ENCODE measurements at places on chromosomes 5 and 9.

DNA sequence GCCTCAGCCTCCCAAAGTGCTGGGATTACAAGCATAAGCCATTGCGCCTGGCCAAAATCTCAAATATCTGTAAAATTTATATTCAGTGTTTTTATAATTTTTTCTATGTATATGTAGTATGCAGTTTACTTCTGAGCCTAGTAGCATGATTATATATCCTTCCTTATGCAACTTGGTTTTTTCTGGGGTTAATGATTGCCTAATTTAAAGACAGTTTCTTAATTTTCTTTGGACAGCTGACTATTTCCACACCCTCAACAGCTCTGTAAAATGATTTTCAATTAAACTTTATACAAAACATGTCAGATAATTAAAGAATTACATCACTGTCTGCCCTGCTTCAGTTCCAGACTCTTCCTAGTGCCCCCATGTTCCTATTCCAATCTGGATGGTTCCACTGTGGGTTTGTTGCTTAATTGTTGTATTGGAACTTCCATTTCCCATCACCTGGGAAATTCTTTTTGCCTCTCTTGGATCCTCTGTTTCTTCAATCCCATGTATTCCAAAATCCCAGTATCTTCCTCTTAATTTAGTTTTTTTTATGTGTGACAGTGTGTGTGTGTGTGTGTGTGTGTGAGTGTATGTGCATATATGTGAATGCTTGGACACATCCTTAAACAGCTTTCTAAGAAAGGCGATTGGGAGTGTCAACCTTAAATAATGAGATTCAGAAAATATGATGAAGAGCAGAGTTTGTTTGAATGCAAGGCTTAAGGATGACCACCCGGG is 53.2 kb downstream of the C5orf22 start:
- DNase-seq: no peak

- no peak for DNase-seq
Observed at GRCh38 chr9:112176524-112176923, 1.4 kb upstream of the SUSD1 start.

- DNase-seq: no peak
Observed at GRCh38 chr9:84996029-84996428, 326.5 kb downstream of the NTRK2 start.

DNA sequence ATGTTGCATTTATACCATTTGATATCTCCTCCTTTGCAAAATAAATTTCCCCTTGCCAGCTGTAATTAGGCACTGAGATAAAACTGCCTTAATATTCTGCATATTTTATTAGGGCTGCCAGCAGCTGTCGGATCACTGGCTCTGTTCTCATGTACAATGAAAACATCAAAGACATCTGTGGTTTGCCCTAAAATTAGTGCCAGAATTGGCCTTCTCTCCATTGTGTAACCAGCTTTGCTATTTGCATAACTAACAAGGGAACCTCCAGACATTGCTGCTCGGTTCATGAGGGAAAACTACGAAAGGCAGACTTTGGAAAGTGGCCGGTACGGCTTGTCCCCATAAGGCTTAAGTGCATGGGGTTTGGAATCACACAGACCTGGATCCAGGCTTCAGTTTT is 45.5 kb upstream of the KIF2A start:
- peak; percentile 9 for DNase-seq

DNA sequence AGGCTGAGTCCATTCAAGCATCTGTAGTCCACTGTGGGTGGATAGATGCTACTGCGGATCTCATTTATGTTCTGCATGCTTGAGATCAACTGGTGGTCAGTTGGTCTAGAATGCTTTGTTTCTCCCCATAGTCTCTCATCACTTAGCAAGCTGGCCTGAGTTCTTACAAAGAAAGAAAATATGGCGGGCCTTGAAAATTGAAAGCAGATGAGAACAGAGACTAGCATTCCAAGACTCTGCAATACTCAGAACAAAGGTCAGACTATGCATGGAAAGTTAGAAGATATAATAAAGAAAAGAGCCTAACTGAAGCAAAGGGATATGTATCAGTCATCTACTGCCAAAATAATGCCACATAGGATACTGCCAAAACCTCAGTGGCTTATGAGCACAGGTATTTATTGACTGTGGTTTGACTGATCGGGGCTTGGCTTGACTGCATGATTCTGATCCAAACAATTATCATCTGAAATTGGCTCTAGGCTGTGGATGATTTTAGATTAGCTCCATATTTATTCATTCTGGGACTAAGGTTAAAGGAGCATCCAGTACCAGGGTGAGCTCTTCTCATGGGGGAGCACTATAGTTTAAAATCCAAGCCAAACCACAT is 258.9 kb downstream of the TAF11L14 start:
- DNase-seq: no peak

DNA sequence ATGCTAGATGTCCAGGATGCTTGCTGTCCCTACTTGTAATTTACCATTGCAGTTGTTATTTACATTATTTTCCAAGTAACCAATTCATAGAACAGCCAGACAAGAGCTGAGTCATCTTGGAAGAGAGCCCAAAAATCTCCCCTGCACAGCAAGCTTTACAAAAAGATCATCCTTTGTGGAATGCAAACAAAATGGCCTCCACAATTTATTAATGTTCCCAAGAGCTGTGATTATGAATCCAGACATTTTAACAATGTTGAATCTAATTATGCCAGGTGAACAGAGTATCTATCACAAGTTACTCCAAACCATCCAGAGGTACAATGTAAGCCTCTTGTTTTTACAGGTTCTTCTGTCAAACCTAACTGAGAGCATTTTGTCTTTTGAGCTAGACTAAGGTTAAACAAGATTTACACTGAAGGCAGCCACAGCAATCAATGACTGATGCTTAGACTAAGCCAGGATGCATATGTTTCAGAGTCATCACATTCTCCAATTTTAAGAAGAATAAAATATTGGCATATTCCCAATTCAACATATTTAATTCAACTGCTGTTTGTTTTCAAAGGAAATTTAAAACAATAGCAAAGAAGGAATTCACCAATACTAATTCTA is 95.3 kb upstream of the SLC12A2 start:
- peak; percentile 89 for DNase-seq

DNA sequence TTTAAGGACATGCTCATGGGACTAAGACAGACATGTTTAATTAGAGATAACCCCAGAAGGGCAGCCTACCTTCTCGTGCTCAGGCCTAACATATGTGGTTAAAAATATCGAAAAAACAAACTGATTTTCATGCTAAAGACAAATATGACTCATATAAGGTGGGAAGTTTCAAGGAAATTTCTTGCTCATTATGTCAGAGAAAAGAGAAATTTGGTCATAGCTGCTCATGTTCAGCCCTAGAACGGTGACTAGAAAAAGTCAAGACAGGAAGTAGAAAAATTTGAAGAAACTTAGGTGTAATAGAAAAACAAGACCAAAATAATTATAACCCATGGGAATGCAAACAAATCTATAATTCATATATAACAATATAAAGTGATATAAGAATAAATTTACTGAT is 120.6 kb downstream of the PRDM9 start:
- DNase-seq: no peak

DNA sequence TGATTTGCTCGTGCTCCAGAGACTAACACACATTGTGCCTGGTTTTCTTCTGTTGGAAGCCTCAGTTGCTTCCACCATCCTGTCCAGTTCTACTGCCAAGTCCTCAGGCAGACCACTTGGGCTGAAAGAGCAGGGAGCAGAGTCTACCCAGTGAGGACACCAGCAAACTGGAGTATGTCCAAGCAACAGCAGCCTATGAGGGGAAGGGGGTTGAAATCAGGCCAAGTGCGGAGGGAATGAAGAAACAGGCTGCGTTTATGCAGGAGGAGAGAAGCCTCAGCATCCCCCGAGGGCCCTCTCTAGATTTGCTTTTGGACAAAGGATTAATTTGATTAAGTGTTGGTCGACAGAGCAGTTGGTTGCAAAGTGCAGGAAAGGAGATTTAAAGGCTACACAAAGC is 14.5 kb downstream of the DOCK2 start:
- peak; percentile 27 for DNase-seq

GRCh38 chr5:66718374-66719002 is 122.3 kb downstream of the MAST4 start:
- DNase-seq: no peak

- DNase-seq: peak; percentile 99
Observed at GRCh38 chr9:110141227-110141793, 66.6 kb downstream of the C9orf152 start.

GRCh38 chr5:150595466-150596031 is 44.9 kb upstream of the SYNPO start:
- peak; percentile 43 for DNase-seq

All from fibroblast of the aortic adventitia (primary cell).